ENCODE measurements at places on chromosomes 12 and 14.

GRCh38 chr12:103310546-103311270 is 185.1 kb downstream of the C12orf42 start:
- no peak for DNase-seq

- no peak for DNase-seq
These were observed 99.2 kb upstream of the PWP1 start for GRCh38 chr12:107586256-107586970.

- DNase-seq: no peak
These were observed 92.1 kb downstream of the NINJ2 start for GRCh38 chr12:570921-571794.

GRCh38 chr14:63692310-63693020 is 35.4 kb downstream of the SGPP1 start:
- DNase-seq: no peak

DNA sequence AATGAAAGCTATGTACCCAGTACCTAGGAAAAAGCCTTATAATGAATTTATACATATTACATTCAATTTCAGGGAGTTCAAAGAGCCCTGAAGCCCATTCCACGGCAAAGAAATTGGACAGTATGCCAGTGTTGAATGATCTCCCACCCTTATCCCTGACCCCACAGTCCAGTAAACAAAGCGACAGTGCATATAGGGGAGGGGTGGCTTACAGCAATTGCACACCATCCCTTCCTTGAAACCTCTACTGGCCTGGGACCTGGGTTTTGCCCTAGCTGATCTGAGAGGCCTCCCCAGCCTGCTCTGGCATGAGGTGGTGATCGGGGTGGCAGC is 17.3 kb upstream of the RND1 start:
- no peak for DNase-seq

DNA sequence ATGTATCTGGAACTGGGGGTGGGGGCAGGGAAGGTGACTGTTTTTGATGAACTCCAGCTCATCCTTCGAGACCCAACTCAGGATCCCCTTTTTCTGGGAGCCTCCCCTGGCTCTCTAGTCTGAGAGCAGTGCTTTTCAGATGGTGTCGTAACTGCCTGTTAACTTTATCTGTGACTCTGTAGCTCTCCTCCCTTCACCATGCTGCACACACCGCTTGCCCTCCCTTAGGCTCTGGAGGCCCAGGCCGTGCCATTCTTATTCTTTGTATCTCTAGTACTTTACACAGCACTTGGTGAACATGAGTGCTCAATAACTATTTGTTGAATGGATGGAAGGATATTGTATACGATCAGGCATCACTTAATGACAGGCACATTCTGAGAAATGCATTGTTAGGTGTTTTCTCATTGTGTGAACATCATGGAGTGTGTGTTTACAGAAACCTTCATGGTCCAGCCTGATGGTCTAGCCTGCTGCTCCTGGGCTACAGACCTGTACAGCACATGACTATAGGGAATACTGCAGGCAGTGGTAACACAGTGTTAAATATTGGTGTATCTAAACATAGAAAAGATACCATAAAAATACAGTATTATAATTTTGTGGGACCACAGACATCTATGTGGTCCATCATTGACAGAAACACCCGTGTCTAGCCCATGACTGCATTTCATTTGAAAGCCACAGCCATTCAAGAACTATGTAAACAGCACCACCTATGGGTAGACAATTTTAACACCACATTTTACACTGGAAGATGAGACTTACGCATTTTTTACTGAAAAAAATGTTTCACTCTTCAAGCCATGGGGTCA is 91.8 kb downstream of the EML1 start:
- DNase-seq: no peak

- DNase-seq: peak; percentile 76
These were observed 165.8 kb downstream of the EMP1 start for GRCh38 chr12:13362260-13362841.

DNA sequence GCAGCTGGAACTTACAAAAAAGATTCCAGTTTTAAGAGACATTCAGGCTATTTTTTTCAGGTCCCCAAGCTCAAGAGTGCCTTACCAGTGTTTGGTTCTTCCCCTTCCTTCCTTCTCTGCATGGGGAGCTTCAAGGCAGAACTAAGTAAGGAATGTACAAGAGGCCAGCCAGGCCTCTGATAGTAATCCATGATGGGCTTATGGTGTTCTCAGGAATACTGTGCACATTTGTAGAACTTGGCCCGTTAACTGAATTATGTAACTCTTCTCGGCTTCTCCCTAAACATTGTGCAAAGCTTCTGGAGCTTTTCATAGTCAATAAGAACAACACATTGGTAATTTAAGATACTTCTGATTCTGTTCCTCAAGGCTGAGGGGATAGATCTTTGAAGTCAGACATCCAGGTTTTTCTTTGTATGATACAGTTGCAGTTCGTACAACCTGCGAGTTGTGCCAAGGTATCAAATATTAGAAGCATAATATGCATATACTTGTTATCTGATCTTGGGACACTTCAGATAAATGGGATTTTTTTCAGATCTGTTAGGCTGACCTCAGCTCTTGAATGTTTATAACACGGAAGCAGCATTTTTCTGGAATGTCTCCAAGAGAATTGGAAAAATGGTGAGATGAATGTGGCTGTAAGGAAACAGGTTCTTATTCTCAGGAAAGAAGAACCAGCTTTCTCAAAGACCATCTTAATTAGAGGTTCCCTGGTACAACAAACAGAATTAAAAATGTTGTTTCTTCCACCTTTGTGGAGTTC is 148.6 kb downstream of the ANO4 start:
- DNase-seq: no peak

DNA sequence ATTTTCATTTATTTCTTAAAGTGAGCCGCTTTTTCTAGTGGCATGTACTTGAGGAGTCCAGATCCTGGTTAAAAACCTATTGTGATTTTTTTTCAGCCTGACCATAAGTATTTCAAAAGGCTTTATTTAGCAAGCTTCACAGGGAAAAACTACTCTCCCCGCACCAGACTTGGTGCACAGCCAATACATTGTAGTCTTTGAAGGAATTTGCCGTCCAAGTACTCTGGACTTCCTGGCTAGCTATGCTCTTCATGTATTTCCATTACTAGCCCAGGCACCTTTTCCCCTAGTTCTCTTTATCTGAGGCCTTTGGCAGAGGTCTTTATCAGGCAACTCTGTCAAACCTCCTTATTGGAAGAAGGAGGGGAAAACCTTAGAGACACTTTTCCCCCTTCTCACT is 234.7 kb downstream of the CCDC91 start:
- no peak for DNase-seq

- DNase-seq: peak; percentile 63
These were observed 19.6 kb upstream of the ATP5MC2 start for GRCh38 chr12:53695152-53696145.

DNA sequence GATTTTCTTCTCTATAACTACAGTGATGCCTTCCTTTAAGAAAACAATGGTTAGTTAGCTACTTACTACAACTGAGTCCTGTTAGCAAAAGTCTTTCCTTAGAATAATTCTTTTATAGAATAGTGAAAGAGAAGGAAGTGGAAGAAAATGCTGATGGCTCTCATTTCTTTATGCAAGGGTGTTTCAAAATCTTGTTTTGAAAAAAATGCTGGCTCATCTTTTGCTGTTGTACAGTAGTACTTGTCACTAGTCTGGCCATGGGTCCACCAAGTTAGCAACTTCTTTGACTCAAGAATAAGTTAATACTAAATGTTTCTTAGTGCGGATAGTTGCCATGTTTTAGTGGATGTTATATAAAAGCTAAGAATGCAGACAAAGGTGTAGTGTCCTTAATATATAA is 225.4 kb downstream of the PTPRO start:
- no peak for DNase-seq

GRCh38 chr12:26029736-26030022 is 71.2 kb downstream of the RASSF8 start:
- DNase-seq: no peak

DNA sequence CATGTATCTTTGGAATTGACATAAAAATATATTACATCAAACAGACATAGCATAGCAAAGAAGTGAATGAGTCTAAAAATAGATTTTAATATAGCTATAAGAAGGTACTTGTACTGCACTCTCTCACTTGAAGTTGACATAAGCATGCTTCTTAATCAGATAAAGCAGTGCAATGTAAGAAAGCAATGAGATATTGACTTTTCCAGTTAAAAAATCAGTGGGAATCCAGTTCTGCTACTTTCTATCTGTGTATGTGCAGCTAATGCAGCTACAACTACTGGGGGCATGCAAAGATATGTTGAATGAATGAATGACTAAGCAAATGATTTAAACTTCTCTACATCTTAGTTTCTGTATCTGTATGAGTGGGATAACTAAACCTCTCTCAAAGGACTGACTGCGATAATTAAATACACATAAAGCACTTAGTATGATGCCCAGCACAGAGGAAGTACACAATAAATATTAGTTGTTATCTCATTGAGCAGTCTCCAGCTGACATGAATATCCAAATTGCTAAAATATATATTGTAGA is 10.3 kb downstream of the WASHC3 start:
- DNase-seq: no peak

- DNase-seq: no peak
These were observed 446.7 kb downstream of the GLT1D1 start for GRCh38 chr12:129300011-129300410.

DNA sequence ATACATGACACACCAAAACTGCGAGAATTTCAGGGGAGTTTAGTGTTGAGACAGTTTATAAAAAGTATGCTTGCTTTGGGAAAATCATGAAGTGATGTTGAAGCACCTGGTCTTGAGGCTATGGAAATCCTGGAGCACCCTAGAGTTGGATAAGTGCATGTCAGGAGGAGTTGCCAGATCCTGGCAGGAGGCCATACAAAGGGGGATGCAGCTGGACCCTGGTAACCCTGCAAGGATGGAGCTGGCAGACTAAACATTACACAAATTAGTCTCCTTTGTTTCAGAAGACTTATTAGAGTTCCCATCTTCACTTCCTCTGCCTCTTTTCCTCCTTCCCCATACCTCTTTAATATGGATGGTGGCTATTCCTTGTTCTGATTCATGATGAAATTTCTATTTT is 907.0 kb downstream of the BCL11B start:
- no peak for DNase-seq

DNA sequence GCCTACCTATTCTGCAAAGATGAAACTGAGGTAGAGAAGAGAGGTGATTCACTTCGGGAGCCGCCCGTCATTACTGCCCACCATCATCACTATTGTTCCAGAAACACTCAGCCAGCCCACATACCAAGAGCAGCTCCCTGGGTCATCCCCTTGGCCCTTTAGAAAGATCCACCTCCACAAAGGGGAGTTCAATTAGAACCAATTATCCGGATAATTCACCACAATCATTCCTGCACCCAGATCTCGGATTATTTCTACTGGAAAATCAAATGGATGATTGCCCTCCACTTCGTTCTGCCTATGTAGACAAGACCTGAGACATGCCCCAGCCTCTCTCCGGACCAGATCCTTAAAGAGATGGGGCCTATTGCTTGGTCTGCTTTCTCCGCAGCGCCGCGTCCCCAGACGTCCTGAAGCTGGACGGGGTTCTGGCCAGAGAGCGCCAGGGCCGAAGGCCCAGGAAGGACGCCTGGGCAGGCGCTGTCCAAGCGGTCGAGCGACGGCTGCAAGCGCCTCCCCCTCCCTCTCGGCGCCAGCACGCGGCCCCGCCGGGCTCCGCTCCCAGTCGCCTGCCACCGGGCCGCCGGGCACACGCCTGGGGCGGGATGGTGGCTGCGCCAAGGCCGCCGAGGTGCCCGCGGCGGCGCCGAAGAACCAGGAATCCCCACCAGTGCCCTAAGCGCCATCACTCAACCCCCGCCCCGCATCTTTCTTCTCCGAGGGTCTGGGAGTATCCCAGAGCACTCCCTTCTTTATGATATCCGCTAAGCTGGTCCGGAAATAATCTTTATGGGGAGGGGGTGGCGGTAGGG is 1.3 kb upstream of the ASCL1 start:
- no peak for DNase-seq

DNA sequence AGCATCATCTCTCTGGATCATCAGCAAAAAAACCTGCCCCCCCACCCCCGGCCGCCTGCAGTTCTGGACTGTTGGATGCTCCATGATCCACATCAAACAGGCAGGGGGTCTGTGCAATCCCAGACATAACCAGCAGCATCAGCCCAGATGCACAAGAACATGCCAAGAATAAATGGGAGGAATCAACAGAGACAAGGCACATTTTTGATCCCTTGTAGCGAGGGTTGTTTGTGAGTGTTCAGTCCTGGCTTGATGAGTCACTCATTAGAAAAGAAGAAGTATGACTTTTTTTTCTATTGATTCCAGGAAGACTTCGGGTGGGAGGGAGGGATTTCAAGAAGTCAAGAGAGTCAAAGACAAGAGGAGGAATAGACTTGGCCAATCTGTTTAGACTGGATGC is 244.2 kb downstream of the KSR2 start:
- DNase-seq: no peak

GRCh38 chr12:11764837-11765236 is 115.4 kb downstream of the ETV6 start:
- DNase-seq: no peak

- DNase-seq: no peak
These were observed 22.9 kb upstream of the CCND2 start for GRCh38 chr12:4250691-4251090.

GRCh38 chr12:102526656-102527055 is 46.3 kb upstream of the IGF1 start:
- no peak for DNase-seq

DNA sequence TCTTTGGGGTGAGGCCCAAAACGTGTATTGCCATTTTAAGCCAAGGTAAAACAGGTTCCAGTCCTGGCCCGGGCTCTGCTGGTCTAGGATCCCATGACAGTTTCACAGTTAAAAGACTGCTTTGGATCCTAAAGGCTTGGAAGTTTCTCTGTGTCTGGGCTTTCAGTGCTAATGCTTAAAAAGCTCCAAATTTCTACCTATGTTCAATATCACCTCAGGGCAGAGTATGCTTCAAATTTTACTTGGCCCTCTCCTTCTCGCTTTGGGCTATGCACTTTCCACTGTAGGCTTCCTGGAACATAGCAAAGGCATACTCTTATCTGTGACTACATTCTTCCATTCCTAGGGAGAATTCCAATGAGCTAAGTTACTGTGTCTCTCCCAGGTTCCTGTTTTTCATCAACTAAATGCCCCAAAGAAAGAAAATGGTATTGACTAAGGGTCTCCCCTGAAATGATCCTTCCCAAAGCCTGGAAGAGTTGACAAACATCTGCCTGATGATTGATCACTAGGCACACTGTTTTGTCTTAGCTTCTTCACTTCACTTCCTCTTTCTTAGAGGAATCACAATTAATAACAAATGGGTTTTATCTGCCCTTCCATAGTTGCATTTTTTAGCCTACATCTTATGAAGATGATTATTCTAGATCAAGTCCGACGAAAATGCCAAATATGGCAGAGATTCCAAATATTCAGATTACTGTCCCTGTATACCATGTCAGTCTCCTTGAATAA is 79.4 kb downstream of the TMTC2 start:
- DNase-seq: no peak

GRCh38 chr14:78228702-78229327 is 58.6 kb downstream of the NRXN3 start:
- DNase-seq: peak; percentile 6

GRCh38 chr12:51390891-51391282 is 319 bp downstream of the GALNT6 start:
- DNase-seq: peak; percentile 42

DNA sequence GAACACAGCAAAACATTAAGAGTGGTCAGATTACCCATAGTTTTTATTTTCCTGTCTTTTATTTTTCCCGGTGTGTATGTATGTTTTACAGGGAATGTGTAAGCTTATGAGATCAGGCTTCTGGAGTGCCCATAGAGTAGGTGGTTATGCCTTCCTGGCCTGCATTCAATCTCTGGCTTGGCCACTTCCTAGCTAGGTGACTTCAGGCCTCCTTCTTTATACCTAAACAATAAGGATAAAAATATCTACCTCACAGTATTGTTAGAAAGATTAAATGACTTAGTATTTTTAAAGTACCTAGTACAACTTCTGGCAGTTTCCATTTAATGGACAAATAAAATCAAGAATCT is 42.4 kb downstream of the ITPR2 start:
- DNase-seq: no peak
